NCI-H446 treated with DMSO at 0.1 percent for 48 hours (cell line): ENCODE measurements at places on chromosomes 12 and 14.

DNA sequence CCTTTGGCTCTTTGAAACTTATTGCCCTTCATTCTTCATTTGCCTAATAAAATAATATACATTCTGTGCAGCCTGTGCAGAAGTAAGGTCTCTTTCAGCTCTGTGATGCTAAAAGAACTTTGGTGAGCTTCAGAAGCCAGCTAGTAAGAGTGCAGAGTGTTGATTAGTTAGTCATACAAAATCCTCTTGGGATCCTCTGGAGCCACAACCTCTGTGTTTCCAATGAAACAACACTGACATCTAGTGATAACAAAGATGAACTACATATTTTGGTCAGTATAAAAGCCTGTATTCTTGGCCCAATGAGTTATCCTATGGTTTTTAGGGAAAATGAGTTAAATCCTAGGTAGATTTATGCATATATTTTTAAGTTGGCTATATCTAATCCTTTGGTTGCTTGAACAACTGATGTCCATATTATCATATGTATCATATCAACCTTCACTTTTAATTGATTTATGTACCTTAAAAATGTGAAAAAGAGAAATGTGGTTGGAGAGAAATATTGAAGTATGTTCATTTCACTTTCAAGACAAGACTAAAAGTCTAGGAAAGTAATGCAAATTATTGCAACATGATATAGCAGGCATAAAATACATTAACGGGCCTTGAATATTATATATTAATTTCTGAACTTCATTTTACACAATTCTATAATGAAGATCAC lies 158.4 kb downstream of the KLHL28 start:
- DNase-seq = peak; percentile 68

- DNase-seq = no peak
Measured at GRCh38 chr14:35384455-35385041, 20.0 kb downstream of the NFKBIA start.

DNA sequence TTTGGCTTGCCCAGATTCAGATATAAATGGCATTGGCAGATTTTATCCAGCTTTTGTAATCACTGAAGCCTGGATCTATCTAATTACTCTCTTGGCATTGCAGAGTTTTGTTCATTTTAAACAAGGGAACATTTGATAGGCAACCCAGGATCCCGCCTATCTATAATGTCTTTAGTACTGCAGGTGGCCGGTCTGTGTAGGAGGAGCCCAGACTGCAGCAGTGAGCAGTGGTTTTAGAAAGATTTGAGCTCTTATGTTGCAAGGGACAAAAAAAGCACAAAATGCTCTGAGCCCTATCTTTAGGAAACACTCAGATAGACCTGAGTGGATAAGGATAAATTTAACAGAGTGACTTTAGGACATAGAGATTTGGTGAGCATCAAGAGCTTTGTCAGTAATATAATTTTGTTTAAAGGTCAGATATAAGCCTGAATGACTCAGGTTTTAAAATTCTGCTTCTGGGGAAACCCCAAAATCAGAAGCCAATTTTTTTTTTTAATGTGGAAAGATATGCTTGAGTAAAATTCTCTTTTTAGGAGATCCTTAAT lies 165.5 kb downstream of the SLC5A8 start:
- no peak for DNase-seq

GRCh38 chr14:38737686-38738407 lies 365.2 kb downstream of the SEC23A start:
- DNase-seq = no peak

- no peak for DNase-seq
Measured at GRCh38 chr12:3186546-3187215, 109.5 kb downstream of the TSPAN9 start.

- no peak for DNase-seq
Measured at GRCh38 chr14:105483300-105484068, 3.2 kb upstream of the CRIP1 start.

DNA sequence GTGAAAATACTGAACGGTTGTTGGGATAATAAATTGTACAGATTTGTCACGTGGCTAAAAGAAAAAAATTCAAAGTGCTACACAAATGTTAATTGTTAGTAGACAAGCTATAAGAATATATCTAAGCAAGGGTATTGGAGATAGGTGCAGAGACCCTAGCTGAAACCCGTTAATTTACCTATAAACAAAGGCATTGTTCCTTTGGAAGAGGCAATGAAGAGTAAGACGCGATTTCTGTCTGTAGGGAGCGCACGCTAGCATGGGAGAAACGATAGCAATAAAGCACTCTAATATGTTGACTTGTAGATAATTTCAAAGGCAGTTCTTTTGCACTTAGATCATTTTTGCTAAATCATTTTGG lies 565 bp downstream of the CCDC77 start:
- DNase-seq = no peak

GRCh38 chr12:64480148-64480547 lies 28.2 kb downstream of the TBK1 start:
- DNase-seq = no peak

DNA sequence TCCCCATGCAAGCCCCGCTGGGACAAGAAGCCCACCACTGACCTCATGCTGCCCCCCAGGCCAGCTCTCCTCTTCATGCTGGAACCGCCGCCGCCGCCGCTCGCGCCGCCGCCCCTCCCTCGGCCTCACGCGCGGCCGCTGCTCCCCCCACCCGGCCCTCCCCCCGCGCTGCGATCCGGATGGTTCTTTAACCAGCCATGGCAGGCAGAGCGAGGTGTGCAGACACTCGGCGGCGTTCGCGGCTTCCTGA lies at the start of gene DCAF5:
DCAF5 (minus strand) TSS at position 218 of the 250 bp plus-strand sequence; CDS start at position 77, 141 bp downstream.
- peak; percentile 66 for DNase-seq

DNA sequence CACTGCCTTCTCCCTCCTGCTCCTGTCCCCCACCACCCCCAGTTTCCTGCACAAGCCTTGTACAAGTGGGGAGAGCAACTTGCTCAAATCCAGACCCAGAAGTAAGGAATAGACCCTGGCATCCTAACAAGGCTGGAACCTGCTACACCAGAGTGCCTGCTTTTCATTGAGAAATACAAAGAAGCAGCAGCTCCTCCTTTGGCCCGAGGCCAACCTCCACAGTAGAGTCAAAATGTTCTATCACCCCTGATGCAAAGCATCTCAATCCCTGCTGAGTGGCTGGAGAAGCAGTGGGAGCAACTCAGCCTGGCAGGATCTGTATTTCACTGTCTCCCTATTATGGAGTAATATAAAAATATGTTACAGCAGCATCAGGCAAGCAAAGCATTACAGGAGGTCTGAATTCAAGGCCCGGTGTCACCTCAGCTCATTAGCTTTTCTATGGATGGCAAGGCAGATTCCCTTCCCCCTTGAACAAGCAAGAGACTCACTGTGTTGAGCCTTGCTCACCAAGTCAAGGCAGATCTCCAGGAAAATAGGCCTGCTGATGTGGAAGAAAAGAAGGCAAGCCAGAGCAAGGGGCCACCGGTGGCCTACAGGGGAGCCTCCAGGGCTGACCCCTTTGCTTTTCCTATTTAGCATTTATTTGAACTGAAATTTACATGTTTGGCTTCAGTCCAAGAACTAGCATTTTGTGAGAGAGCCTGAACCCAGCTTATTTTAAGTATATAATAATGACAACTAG lies 186.3 kb upstream of the EGLN3 start:
- no peak for DNase-seq

DNA sequence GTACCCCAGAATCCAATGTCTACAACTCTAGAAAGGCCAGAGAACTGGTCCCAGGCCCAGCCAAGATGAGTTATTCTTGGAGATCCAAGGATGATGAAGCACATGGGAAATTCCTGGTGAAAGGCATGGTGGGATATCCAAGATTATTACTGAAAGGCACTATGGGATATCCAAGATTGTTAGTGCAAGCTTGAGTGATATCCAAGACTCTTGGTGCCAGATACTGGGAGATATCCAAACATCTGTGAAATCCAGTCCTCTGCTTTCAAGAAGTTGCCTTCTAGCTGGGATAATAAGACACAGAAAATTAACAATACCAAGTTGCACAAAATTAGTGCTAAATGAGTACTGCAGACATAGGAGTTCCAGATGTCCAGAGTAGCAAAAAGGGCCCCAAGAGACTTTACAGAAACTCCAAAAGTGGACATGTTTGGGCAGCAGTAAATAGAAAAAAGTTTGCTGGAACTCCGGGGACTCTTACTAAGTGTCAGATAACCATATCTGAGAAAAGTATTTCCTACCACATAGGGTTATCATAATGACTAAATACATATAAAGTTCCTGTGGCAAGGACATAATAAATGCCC lies 34.6 kb downstream of the PHLDA1 start:
- no peak for DNase-seq

DNA sequence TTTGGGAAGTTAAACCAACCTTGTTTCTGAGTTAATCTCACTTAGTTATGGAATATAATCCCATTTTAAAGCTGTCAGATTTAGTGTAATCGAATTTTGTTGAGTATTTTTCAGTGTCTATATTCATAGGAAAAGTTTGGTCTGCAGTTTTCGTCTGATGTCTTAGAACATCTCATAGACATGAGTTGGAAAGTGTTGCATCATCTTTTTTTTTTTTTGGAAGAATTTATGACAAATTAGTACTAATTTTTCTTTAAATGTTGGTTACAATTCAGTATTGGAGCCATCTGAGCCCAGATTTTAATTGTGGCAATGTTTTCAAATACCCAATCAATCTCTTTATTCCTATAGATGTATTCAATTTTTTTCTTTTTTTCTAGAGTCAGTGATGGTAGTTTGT lies 27.9 kb downstream of the C12orf50 start:
- no peak for DNase-seq

GRCh38 chr12:96061864-96062453 lies 26.6 kb upstream of the LTA4H start:
- peak; percentile 53 for DNase-seq

GRCh38 chr12:67482751-67483661 lies 165.5 kb upstream of the DYRK2 start:
- no peak for DNase-seq

- DNase-seq = no peak
Measured at GRCh38 chr12:58416236-58416635, 474.9 kb downstream of the ATP23 start.

GRCh38 chr14:106442857-106443256 lies 916.5 kb downstream of the TMEM121 start:
- no peak for DNase-seq

DNA sequence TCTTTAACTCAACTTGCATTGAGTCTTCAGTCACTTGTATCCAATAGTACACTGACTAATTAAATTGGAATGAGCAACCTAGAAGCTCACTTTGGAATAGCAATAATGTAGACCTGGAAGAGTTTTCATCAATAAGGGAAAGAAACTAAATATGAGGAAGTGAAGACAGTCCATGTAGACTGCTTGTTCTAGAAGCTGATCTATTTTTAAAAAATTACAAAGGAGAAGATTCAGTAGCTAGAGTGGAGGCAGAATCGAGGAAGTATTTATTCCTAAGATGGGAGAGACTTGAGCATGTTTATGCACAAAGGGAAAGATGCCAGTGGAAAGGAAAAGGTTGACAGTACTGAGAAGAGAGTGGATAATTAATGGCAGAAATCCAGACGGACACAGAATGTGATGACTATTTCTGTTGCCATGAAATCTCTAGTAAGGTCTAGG lies 156.3 kb upstream of the PDE3A start:
- peak; percentile 70 for DNase-seq

GRCh38 chr12:11765421-11765816 lies 115.9 kb downstream of the ETV6 start:
- no peak for DNase-seq

DNA sequence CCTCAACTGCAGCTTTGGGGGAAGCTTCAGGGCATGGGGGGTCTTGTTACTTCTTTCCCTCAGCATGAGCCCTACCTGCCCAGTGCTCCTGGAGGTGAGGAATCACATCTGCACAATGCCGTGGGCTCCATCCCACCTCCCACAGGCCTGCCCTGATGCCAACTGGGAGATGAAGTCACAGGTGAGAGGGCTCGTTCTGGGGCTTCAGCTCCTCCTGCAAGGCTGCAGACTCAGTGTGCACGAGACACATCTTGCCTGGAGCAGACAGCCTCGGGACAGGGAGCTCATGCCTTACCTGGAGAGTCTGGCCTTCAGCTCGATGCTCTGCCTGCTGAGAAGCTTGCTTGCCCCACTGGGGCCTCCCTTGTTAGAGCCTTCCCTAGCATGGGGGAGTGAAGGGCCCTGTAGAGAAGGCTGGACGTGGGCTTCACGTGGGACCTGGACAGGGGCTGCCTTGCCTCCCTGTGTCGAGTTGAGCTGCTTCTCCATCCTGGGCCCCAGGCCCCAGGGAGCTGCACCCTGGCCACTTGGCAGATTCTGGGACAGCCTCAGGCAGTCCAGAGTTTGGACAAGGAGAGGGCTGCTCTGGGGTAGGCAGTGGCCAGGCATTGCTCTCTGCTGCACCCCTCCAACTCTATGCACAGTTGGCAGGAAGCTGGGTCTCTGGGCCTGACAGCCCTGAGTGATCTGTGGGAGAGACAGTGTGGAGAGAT lies 171.4 kb downstream of the KIF26A start:
- DNase-seq = no peak

- DNase-seq = peak; percentile 64
Measured at GRCh38 chr14:53539489-53540126, 386.5 kb upstream of the DDHD1 start.

DNA sequence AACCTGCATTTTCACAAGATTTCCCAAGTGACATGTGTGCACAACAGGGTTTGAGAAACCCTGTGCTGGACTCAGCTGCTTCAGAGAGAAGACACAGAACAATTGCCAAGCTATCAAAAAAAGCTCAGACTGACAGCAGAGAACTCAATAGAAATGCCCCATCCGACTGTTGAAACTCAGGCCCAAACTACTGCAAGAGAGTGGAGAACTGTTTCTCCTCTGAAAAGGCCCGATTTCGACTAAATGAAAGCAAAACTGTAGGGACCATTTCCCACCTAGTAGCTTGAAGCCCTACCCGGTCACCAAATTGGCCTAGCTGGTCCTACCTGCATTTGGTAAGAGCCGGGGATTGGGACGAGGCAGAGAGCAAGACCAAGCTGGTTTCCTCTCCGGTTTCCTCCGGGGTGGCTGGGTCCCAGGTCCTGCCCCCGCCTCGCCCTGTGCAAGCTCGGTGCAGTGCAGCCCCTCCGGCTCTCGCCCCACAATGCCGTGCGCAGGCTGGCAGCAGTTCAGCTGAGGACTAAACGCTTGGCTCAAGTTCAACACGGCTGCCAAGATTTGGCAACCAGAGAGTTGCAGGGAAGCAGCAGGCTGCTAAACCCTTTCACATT lies 1180.6 kb downstream of the VRK1 start:
- DNase-seq = peak; percentile 67

GRCh38 chr12:7934091-7934888 lies 1.7 kb downstream of the SLC2A3 start:
- no peak for DNase-seq

DNA sequence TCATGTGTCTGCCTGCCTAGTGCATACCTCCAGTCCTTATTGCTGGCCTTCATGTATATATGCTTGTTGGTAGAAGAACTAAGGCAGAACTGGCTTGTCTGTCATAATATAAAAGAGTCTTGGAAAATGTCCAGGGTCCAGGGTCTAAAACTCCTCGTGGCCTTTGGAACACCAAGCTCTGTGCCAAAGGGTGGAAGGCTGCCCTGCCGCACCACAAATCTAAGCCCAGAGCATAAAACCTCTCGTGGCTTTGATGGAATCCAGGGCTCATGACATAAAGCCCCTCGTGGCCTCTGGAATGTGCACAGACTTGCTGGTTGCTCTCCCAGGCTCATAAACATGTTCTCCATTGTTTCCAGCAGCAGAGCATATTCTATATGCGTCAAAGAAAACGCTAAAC lies 107.9 kb downstream of the BBS10 start:
- DNase-seq = no peak

GRCh38 chr14:103770902-103771301 lies 55.3 kb downstream of the ZFYVE21 start:
- no peak for DNase-seq

GRCh38 chr14:67269298-67270060 lies 28.2 kb downstream of the PALS1 start:
- DNase-seq = no peak

GRCh38 chr12:749751-750270 lies 2.6 kb upstream of the WNK1 start:
- no peak for DNase-seq
